ENCODE measurements at places on chromosomes 1 and 21. TPM values are rescaled to one million over a fixed set of nuclear protein-coding genes. Genes with fewer than 3 reads are reported as not detected.

The CHI3L1 gene
- under 0.01 TPM for total RNA-seq

The ZBTB7B gene
- 20.0 TPM for total RNA-seq

The CLCA2 gene
- 0.36 TPM for total RNA-seq

The PPIAL4G gene
- total RNA-seq, result not detected

The TNFRSF18 gene
- 0.34 TPM for total RNA-seq

Measured in melanocyte of skin (primary cell).